ENCODE measurements at places on chromosomes 12 and 14.

- DNase-seq = peak; percentile 81
These were observed 31.8 kb downstream of the MAX start for GRCh38 chr14:65070471-65070976.

- DNase-seq = no peak
These were observed 392.5 kb downstream of the DPF3 start for GRCh38 chr14:72501439-72501838.

DNA sequence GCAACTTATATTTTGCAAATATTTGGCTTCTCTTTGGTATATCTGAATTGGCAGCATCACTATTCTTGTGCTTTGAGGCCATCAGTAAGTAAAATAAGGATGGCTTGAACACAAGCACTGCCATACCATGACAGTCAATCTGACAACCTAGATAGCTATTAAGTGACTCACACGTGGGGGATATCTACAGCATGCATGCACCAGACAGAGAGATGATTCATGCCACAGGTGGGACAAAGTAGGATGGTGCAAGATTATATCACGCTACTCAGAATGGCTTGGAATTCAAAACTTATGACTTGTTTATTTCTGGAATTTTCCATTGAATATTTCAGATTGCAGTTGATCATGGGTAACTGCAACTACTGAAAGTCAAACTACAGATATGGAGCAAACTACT is 675.6 kb upstream of the MDGA2 start:
- peak; percentile 13 for DNase-seq

DNA sequence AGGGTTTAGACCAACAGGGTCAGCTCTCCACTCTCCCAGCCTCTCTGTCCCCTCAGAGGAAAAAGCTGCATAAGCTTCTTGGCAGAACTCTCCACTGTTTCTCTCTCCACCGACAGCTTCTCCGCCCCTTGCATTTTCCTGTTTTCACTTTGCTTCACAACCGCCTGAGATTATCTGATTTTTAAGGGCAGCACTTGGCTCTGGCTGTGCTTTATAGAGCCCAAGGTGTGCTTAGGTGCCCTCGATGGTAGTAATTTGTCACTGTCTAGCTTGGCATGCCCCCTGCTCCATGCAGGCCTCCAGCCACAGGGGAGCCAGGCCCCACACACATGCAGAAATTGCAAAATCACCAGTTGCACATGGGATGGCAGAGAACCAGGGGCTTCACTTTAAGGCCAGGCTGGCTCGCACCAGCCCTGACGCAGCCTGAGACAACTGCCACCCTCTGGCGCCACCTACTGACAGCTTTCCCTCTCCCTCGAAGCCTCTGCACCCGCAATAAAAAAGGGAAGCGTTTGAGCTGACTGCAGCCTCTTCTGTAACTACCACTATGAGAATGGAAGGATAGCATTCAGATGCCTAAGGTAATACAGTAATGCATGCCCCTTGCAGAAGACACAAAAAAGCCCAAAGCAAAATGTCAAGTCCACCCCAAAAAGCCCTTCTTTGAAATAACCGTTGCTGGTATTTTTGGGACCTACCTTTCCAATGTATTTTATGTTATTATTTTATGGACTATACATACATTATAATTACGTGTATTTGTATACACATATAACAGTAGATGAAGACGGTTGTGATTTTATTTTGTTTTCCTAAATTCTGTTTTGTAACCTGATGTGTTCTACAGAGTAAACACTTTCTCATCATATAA is 32.0 kb upstream of the RIMBP2 start:
- DNase-seq = peak; percentile 69

GRCh38 chr12:104793285-104793684 is 164.8 kb downstream of the SLC41A2 start:
- DNase-seq = no peak

DNA sequence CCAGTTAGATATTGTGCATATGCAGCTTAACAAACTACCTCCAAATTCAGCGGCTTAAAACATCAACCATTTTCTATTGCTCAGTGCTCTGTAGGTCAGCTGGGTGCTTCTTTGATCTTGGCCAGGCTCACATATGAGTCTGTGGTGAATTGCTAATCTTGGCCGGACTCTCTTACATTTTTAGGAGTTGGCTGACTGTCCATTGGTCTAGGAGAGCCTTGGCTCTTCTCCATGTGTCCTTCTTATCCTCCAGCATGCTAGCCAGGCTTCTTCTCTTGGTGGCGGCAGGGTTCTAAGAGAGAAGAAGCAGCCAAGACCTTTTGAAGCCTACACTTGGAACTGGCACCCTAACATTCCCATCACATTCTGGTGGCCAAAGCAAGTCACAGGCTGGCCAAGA is 174.3 kb upstream of the PWP1 start:
- DNase-seq = no peak

- no peak for DNase-seq
These were observed 162.7 kb upstream of the TMTC2 start for GRCh38 chr12:82523996-82524395.

DNA sequence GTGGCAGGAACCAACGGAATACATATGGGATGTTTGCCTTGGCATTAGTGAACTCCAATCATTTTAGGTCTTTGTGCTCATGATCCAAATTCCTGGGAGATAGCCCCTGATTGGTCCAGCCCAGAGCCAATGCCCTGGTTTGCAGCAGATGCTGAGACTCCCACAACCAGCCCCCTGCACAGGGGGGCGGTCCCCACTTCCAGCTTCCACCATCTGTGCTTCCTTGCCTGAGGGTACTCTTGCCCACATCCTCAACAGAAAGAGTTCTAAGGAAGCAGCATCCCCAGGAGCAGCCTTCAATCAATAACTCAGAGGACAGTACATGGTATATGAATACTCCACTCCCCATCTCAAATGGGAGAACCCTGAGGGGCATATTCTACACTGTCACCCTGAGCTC is 39.7 kb upstream of the FICD start:
- DNase-seq = no peak

DNA sequence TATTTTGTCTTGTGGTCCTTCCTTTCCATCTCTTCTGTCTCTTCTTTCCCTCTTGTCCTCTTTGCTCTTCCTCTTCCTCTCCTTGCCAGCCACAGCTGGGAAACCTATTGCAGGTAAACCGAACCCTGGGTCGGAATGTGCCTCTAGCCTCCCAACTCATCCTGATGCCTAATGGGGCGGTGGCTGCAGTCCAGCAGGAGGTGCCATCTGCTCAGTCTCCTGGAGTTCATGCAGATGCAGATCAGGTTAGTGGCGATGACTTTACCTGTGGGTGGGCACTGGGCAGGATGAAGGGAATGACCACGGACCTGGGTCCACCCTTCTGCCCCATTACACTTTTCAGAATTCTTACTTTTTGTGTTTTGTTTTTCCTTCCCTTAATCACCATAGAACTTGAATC is 8.2 kb downstream of the PHC1 start:
- DNase-seq = no peak

- DNase-seq = no peak
These were observed at the start of gene KCNA1 for GRCh38 chr12:4909734-4910501. Gene KCNA1, plus strand, starts transcription at chr12:4909905. Its CDS starts 1,474 bp downstream, at chr12:4911379.

DNA sequence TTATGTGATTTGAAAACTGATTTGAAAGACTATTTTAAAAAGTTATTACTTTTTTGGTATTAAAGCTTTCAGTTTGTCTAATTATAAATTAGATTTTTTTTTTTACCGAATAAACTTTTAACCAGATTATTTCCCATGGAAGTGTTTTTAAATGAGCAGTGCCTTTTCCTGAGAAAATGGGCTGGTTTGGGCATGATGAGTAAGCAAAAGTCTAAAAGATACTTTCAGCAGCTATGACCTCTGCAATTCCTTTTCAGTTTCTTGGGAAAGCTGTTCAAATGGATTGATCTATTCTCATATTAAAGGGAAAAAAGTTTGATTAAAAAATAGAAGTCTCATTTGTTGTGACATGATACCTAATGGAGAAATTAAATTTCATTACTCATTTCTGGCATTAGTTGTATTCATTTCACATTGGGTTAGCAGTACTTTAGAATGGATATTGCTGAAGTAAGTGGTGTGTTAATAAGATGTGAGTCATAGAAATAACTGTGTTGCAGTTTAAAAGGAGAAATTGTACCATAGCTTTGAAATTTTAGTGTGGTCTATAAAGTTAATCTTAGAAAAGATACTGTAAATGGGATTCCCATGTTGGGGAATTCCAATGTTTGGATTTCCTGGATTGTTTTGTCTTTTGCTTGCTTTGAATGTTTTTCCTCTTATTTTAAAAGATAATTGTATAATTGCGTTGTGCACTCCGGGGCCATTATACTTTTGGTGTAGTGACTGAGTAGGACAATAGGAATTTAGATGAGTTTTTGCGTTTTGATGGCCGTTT is 21.0 kb downstream of the KTN1 start:
- peak; percentile 17 for DNase-seq

GRCh38 chr14:57405562-57405961 is 15.2 kb downstream of the NAA30 start:
- no peak for DNase-seq

GRCh38 chr14:77936138-77936639 is 136.3 kb downstream of the ADCK1 start:
- no peak for DNase-seq

- DNase-seq = no peak
These were observed 4.1 kb downstream of the IFI27 start for GRCh38 chr14:94114589-94115057.

DNA sequence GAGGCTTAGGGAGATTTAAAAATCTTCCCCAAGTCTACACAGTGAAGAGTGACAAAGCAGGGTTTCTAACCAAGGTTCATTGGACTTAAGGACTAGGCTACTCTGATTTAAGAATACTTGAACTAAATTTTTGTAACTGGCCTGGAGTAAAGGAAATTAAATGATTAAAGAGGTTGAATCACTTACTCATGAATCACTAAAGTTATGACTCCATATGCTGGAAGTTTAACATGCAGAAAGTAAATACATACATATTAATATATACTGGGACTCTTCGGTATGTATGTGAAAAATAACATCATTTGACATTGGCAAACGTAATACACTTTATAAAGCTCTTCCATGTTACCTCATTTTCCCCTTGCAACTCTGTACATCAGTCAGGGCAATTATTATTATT is 322.9 kb downstream of the KCNH5 start:
- DNase-seq = no peak

DNA sequence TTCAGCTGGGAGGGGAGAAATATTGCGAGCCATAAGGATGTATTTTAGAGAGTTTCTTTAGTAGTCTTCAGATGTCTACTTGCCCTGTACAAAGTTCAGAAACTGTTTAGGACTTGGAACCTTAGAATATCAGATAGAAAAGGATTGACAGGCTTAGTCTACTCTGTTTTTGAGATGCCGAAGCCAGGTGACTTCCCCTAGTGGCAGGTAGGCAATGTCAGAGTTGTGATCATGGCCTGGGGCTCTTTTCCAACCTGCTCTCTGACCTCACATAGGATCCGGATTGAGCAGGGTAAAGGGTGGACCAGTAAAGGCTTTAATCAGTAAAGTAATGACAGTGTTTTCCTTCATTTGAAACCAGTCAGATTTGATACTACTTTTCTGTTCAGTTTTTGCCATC is 59.6 kb downstream of the PRKCH start:
- no peak for DNase-seq

GRCh38 chr12:63151623-63152320 is 771 bp upstream of the AVPR1A start:
- DNase-seq = peak; percentile 34

DNA sequence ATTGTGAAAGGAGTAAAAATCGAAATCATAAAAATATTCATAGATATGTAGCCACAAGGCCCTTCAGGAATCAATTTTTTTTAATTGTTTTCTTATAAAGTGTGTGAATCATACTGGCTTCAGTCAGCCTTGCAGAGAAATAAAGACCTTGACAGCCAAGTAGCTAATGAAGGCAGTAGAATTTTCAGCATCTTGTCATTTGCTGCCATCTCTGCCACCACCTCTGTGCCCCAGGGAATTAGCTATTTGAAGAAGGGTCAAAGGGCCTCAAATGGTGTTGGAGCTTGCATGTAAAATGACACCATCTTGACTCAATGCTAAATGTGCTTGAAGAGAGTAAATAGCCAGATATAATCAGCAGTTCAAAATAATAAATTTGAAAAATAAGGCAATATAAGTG is 359.4 kb upstream of the DCN start:
- no peak for DNase-seq

DNA sequence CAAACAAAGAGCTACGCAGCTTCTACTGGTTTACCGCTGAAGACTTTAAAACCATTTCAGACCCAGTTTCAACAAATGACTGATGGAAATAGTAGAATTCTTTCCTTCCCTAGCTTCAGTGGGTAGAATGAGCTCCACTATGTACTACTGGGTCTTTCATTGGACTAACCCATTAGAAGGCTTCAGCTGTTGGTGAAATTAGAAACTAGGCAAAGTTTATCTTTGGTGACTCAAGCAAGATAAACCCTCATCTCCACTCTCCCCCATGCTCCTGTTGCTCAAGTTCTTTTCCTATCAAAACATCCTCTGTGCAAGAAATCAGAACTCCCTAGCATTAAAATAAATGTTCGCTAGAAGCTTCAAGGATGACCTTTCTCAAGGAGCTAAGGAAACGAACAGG is 159.2 kb downstream of the PAWR start:
- no peak for DNase-seq

DNA sequence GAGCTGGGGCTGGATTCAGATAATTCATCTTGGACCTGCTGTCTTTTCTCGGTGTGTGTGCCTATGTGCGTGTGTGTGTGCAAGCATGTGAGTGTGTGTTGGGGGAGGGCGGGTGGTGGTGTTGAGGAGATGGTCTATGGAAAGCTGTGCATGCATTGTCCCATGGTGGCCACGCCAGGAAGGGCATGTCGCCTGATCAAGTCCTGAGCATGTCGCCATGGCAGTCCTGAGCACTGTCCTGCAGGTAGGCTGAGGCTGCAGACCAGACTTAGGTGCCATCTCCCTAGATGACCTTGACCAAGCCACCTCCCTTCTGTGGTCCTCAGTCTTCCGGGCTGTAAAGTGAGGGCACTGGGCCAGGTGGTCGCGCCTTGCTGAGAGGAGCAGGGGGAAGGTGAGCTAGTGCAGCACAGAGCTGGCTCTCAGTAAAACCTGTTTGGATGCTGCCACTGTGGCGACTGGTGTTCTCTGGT is 81.4 kb downstream of the PAPOLA start:
- no peak for DNase-seq

GRCh38 chr12:99370421-99371138 is 277.0 kb upstream of the GARIN6 start:
- DNase-seq = no peak
